WTC11 (cell line): ENCODE measurements at places on chromosomes 5 and 9. TPM values are rescaled to one million over a fixed set of nuclear protein-coding genes. Genes with fewer than 3 reads are reported as not detected.

- no peak overlapping the region for H3K4me3 ChIP-seq
- no peak for DNase-seq
- H3K36me3 ChIP-seq: peaks cover 6% of the 10 kb centered on the region
- H3K27ac ChIP-seq: no peak overlapping the region
These were observed 365.2 kb downstream of the SPATA31D1 start for GRCh38 chr9:82353631-82354278.

- no peak for DNase-seq
- peaks cover 48% of the 10 kb centered on the region for H3K4me1 ChIP-seq
- H3K4me3 ChIP-seq: no peak overlapping the region
- no peak overlapping the region for H3K27ac ChIP-seq
These were observed 56.4 kb upstream of the NEURL1B start for GRCh38 chr5:172584638-172585037.

DNA sequence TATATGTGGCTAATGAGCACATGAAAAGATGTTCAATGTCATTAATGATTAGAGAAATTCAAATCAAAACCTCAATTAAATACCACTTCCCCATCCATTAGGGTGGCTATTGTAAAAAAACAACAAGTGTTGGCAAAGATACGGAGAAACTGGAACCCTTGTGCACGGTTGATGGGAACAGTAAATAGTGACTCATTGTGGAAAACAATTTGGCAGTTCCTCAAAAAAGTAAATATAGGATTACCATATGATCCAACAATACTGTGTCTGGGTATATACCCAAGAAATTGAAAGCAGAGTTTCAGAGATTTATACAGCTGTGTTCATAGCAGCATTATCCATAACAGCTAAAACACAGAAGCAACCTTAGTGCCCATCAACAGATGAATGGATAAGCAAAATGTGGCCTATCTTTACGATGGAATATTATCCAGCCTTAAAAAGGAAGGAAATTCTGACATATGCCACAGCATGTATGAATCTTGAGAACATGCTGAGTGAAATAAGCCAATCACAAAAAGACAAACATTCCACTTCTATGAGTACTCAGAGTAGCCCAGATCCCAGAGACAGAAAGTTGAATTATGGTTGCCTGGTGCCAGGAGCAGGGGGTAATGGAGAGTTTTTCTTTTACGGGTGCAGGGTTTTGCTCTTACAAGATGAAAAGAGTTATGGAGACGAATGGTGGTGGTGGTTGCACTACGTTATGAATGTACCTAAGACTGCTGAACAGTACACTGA is 41.4 kb upstream of the LRRC14B start:
- DNase-seq: no peak
- no peaks in the 10 kb centered on the region; the same call in 1 of the 2 replicates for H3K27me3 ChIP-seq
- H3K27ac ChIP-seq: no peak overlapping the region
- H3K36me3 ChIP-seq: peaks cover 76% of the 10 kb centered on the region
- H3K4me1 ChIP-seq: no peaks in the 10 kb centered on the region

SPATA31D4 gene
- not detected in 3 replicates for total RNA-seq

- no peak overlapping the region for H3K27ac ChIP-seq
- DNase-seq: no peak
- peaks cover 16% of the 10 kb centered on the region for H3K4me1 ChIP-seq
- H3K27me3 ChIP-seq: peaks cover 8% of the 10 kb centered on the region
- no peak overlapping the region for H3K4me3 ChIP-seq
These were observed 53.9 kb upstream of the C9orf72 start for GRCh38 chr9:27627188-27627564.

DNA sequence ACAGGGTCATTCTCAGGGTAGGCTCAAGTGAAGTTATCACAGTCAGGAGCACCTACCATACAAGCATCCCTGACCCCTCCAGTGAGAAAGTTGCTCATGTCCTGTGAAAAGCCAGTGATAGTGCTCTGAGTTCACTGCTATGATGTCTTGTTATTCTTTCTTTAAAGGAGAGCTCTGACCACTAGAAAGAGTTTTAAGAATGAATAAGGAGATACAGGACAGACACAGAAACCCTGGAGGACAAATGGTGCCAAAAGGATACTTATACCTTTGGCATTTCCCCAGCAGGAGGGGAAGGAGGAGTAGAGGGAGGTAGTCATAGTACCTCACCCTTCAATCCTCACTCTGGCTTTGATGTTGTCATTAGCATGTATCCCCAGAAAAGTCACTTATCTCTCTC is 84.0 kb upstream of the AGXT2 start:
- H3K36me3 ChIP-seq: no peaks in the 10 kb centered on the region; the same call in 1 of the 2 replicates
- H3K4me3 ChIP-seq: no peak overlapping the region
- no peaks in the 10 kb centered on the region for H3K4me1 ChIP-seq
- no peak overlapping the region for H3K27ac ChIP-seq
- H3K27me3 ChIP-seq: no peaks in the 10 kb centered on the region
